Immature natural killer cell (primary cell): ENCODE measurements at places on chromosomes 7 and 10. TPM values are rescaled to one million over a fixed set of nuclear protein-coding genes. Genes with fewer than 3 reads are reported as not detected.

Gene FAM13C
- not detected for polyA plus RNA-seq

Gene STEAP2
- polyA plus RNA-seq: not detected

- H3K4me1 ChIP-seq: no peaks in the 10 kb centered on the region
- H3K27me3 ChIP-seq: no peaks in the 10 kb centered on the region
- no peak overlapping the region for H3K4me3 ChIP-seq
Observed at GRCh38 chr10:46002916-46003693, 27.3 kb downstream of the NCOA4 start.

Gene GLCCI1
- polyA plus RNA-seq: 18.0 TPM

GRCh38 chr7:150848561-150849115, 3.7 kb upstream of the AOC1 start:
- H3K36me3 ChIP-seq: no peaks in the 10 kb centered on the region
- no peak for DNase-seq
- H3K27me3 ChIP-seq: peaks cover 10% of the 10 kb centered on the region
- no peak overlapping the region for H3K27ac ChIP-seq
- H3K4me1 ChIP-seq: no peaks in the 10 kb centered on the region

DNA sequence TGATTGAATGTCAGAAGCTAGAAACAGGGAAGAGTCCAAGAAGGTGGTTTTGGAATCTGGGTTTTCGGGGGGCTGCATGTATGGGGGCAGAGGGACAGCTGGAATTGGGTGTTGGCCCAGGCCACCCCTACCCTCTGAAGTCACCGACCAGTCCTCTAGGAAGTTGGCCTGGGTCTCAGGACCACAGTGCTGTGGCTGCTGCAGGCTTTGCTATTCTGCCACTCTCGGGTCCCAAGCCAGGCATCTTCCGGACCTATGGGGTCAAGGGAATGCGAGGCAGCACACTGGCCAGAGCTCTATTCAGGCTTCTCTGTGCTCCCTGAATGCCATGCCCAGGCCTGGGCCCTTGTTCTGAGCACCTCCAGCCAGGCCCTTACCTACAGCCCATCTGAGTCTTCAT, 13.2 kb downstream of the FGF8 start:
- no peak overlapping the region for H3K27ac ChIP-seq
- peaks cover 14% of the 10 kb centered on the region for H3K27me3 ChIP-seq
- DNase-seq: no peak
- H3K4me1 ChIP-seq: no peaks in the 10 kb centered on the region

Gene TFR2
- polyA plus RNA-seq: 1.8 TPM

Gene STAG3
- polyA plus RNA-seq: 2.8 TPM

- no peaks in the 10 kb centered on the region for H3K36me3 ChIP-seq
- H3K4me1 ChIP-seq: no peaks in the 10 kb centered on the region
- H3K27ac ChIP-seq: no peak overlapping the region
- no peak for DNase-seq
Observed at GRCh38 chr7:96740130-96740529, 30.5 kb upstream of the SEM1 start.
